Stimulated activated CD4-positive, alpha-beta T cell treated with anti-CD3 and anti-CD28 coated beads, Interleukin-4, amount 100 ng/mL, for 1 hour (primary cell): ENCODE measurements at places on chromosomes 4 and X.
A peak's percentile ranks its signal among the peaks of the same experiment; 100 is the strongest.

GRCh38 chr4:47664051-47664826 lies 173.6 kb downstream of the CORIN start:
- no peak for DNase-seq

GRCh38 chr4:2934077-2934812 lies 29.0 kb downstream of the NOP14 start:
- peak; percentile 53 for DNase-seq

- DNase-seq, result no peak
Observed at GRCh38 chr4:185204238-185204910, 574 bp upstream of the CFAP97 start.

DNA sequence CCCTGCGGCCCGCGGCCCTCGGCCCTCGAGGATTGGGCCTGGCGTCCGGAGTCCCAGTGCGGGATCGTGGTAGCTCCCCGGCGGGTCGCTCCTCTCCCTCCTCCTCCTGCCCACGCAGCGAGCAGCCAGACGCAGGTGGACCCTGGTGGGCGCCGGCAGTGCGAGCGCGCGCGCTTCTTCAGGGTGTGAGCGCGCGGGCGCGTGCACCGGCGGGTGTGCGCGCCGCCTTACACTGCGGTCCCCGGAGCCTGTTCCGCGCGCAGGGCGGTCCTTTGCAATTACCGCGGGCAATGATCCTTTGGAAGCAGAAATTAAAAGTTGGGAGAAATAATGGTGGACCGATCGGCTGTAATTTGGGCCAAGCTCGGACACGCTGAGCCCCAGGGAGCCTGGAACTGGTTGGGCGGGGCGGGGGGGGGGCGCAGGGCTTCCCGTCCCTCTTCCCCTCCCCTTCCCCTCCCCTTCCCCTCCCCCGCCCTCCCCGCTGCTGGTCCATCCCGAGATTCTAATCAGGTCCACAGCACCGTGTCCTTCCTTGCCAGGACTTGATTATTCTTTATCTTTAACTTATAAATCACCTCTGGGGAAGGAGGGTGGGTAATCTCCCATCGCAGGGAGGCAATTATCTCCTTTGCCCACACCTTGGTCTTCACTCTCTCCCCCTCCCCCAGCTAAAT lies 1.6 kb upstream of the NKX1-1 start:
- DNase-seq, result no peak

DNA sequence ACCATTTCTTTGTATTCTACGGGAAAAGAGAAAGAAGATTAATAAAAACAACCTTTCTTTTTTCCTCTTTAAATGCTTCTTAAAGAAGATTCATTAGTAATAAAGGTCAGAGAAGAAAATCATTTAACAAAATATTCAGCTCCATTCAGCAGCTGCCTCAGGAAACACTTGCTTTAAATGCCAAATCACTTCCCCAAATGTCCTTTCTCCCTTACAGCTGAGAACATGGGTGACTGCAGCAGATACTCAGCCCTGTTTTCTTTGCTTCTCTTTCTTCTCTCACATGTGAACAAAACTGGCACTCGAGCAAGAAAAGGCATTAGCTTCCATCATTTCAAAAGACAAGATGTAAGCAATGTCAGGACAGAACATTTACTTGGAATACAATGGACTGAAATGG lies 120.2 kb downstream of the INPP4B start:
- no peak for DNase-seq

GRCh38 chrX:149124526-149125108 lies 380.5 kb downstream of the IDS start:
- DNase-seq, result no peak
